ENCODE measurements at places on chromosomes 12 and 14. TPM values are rescaled to one million over a fixed set of nuclear protein-coding genes. Genes with fewer than 3 reads are reported as not detected.

DNA sequence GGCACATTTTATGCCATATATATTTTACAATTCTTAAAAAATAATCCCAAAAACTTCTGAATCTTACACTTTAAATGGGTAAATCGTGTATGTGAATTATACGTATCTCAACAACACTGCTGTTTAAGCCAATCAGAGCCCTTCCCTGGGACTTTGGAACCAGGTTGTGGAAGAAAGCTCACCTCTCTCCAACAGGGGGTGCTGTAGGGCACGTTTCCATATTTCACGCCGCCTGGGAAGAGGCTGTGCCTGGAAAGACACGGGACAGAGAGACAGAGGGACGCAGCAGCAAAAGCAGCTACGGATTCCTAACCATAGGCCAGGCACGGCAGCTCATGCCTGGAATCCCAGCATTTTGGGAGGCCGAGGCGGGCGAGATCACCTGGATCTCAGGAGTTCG is 29.4 kb upstream of the FBRSL1 start:
- DNase-seq, result no peak

- no peak for DNase-seq
These were observed 416.5 kb upstream of the GARIN6 start for GRCh38 chr12:99231031-99231430.

GRCh38 chr14:41986700-41987099 is 380.0 kb downstream of the LRFN5 start:
- no peak for DNase-seq

KRT74 gene
- 0.26 TPM for total RNA-seq

SDR9C7 gene
- not detected for total RNA-seq

All from ureter (tissue), 1 donor.